Astrocyte (in vitro differentiated cells and primary cell): ENCODE measurements at places on chromosomes 7 and 10. TPM values are rescaled to one million over a fixed set of nuclear protein-coding genes. Genes with fewer than 3 reads are reported as not detected.
A peak's percentile ranks its signal among the peaks of the same experiment; 100 is the strongest.

The AKR1C2 gene
- total RNA-seq = 0.41 TPM in 1 of 2 replicates, not detected in the other

The DENND2A gene
- 41.7 and 42.1 TPM in 2 replicates for total RNA-seq

The LIPK gene
- total RNA-seq = not detected in 2 replicates

The SPDYE16 gene
- not detected in 2 replicates for total RNA-seq

The CRTAC1 gene
- total RNA-seq = 0.66 and 2.6 TPM in 2 replicates

DNA sequence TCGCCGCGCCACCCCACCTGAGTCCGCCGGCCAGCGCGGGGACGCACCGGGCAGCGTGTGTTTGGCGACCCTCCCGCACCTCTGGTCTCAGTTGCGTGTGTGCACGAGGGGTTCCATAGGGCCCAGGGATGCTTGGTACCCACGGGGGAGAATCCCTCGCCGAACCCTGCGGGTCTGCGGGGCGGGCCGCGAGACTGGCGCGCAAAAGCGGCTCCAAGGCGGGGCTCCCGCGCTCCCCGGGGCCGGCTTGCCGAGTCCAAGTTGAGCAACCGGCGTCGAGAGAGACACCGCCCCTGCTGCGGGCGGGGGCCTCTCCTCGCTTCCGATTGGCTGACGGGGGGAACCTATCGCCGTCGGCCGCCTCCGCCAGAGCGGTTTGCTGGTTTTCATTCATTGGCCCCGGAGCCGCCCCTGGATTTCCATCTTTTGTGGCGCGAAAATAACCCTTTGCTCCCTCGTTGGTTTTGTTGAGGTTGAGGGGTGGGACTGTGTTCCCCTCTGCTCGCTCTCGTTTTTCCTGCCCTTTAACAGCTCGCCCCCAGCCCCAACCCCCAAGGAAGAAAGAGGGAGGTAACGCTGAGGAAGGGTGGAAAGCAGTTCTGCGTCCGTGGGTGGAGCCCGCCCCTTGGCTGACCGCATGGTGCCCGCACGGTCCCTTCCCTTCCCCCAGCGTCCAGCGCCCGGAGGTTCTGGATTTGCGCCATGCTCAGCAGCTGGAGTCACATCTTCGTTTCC lies 4.0 kb upstream of the IGF2BP3 start:
- peak overlapping the region; percentile 78 for H3K4me3 ChIP-seq
- peak overlapping the region; percentile 78 for H3K27ac ChIP-seq
- peaks cover 36% of the 10 kb centered on the region for H3K27me3 ChIP-seq
- H3K4me1 ChIP-seq = peaks cover 15% of the 10 kb centered on the region
- DNase-seq = peak; percentile 87
- no peaks in the 10 kb centered on the region for H3K36me3 ChIP-seq

DNA sequence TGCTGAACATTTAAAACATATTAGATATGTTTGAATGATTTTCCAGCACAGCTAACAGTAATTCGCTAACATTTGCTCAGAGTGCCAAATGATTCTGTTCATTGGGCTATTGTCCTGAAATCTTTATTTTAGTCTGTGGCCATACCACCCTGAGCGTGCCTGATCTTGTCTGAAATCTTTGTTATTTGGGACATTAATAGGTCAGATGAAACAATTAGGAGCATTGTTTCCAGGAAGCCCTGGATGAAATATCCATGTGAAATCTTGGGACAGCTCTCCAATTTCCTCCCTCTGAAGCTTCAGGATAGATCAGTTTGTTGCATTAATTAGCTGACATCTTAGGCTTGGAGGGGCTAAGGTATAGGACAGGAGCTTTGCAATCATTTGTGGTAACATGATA lies 512.0 kb downstream of the KIF20B start:
- no peak overlapping the region for H3K27ac ChIP-seq
- no peak overlapping the region for H3K4me3 ChIP-seq
- no peaks in the 10 kb centered on the region for H3K36me3 ChIP-seq
- no peaks in the 10 kb centered on the region for H3K4me1 ChIP-seq
- no peak for DNase-seq

GRCh38 chr7:82035456-82035855 lies 265.6 kb upstream of the HGF start:
- no peak for DNase-seq
- H3K27ac ChIP-seq = peak overlapping the region; percentile 63
- H3K4me1 ChIP-seq = peaks cover 11% of the 10 kb centered on the region
- H3K36me3 ChIP-seq = no peaks in the 10 kb centered on the region
- no peaks in the 10 kb centered on the region for H3K27me3 ChIP-seq

DNA sequence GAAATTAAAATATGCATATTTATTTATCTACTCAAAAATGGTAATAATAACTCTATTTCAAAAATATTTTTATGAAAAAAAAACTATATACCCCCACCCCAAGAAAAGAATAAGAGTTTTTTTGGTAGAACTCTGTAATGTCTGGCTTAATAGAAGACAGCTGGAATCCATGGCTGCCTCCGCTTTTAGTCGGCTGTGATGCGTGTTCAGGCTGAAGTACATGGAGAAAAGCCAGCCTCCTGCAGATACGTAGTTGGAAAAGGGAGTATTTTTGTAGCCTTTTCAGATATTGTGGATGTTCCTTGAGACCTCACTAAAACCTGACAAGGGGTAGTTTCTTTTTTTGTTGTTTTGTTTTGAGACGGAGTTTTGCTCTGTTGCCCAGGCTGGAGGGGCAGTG lies 10.0 kb downstream of the FOXK1 start:
- H3K27me3 ChIP-seq = no peaks in the 10 kb centered on the region
- no peak for DNase-seq
- peaks cover 15% of the 10 kb centered on the region for H3K4me1 ChIP-seq
- H3K4me3 ChIP-seq = no peak overlapping the region
- H3K27ac ChIP-seq = no peak overlapping the region

- no peak overlapping the region for H3K4me3 ChIP-seq
- H3K4me1 ChIP-seq = peaks cover 55% of the 10 kb centered on the region
- DNase-seq = peak; percentile 41
- peak overlapping the region; percentile 64 for H3K27ac ChIP-seq
These were observed 88.7 kb downstream of the PIP4K2A start for GRCh38 chr10:22625516-22626290.

- H3K4me3 ChIP-seq = no peak overlapping the region
- H3K27ac ChIP-seq = peak overlapping the region; percentile 46
- H3K4me1 ChIP-seq = peaks cover 57% of the 10 kb centered on the region
- H3K27me3 ChIP-seq = no peaks in the 10 kb centered on the region
- no peaks in the 10 kb centered on the region for H3K36me3 ChIP-seq
- peak; percentile 70 for DNase-seq
These were observed 17.1 kb downstream of the CHST3 start for GRCh38 chr10:71981015-71981875.

DNA sequence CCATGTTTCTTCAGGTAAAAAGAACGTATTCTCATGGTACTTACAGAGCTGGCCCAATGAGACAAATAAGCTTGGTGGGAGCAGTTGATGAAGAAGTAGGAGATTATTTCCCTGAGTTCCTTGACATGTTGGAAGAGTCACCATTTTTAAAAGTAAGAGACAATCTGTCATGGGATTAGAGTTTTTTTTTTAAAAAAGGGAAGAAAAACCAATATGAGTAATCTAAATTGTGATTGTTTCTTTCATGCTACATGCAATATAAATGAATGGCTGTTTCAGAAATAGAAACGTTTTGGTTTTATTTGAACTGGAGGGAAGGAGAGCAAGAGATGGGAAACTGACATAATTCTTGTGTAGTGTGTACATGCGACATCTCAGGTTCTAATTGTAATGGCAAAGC lies 32.8 kb downstream of the TMEM60 start:
- DNase-seq = no peak
- no peak overlapping the region for H3K4me3 ChIP-seq
- no peaks in the 10 kb centered on the region for H3K4me1 ChIP-seq
- H3K36me3 ChIP-seq = no peaks in the 10 kb centered on the region

DNA sequence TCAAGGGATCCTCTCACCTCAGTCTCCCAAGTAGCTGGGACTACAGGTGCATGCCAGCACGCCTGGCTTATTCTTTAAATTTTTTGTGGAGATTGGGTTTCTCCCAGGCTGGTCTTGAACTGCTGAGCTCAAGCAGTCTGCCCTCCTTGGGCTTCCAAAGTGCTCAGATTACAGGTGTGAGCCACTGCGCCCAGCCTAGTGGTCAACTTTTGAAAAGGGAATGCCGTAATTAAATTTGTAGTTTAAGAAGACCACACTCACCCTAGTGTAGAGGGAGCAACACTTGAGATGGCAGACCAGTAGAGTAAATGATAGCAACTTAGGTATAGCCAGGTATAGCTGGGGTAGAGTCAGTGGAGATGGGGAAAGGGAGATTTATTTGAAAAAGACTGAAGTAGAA lies 17.6 kb downstream of the ZRANB1 start:
- no peak overlapping the region for H3K27ac ChIP-seq
- no peaks in the 10 kb centered on the region for H3K27me3 ChIP-seq
- no peak overlapping the region for H3K4me3 ChIP-seq
- no peaks in the 10 kb centered on the region for H3K36me3 ChIP-seq
- DNase-seq = no peak

- H3K4me3 ChIP-seq = no peak overlapping the region
- DNase-seq = no peak
- H3K4me1 ChIP-seq = no peaks in the 10 kb centered on the region
- H3K27me3 ChIP-seq = no peaks in the 10 kb centered on the region
- H3K36me3 ChIP-seq = no peaks in the 10 kb centered on the region
- H3K27ac ChIP-seq = no peak overlapping the region
These were observed 288.8 kb downstream of the CACNA2D1 start for GRCh38 chr7:82154728-82155127.

DNA sequence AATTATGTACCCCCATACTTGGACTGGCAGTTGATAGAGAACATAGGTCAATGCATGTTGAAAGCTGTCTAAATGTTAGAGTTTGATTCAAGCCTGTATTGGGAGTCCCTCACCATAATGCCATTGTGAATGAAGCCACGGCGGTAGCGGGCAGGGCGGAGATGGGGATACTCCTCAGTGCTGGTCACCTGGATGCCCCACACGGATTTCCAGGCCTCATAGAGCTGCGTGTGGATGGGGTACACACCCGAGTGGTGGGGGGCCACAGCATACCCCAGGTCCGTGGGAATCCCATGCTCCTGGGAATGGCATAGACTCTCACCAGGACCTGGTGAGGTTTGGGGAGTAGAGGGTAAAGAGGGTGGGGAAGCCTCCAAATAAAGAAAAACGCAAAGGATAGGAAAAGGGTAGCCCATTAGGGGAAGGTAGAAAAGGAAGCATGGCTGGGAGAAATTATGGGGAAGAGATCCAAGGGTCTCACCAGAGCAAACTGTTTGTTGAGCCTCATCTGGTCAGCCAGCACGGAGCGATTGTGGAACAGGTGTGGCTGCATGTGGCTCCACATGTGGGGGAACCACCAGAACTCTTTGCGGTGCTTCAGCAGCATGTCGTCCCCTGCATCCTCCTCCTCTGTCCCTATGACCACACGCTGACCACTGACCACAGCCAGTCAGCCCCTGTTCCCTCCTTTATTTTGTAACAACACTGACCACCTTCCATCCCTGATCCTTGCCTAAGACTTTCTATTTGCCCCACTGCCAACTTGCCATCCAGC lies 5.0 kb downstream of the NDST2 start:
- DNase-seq = no peak
- H3K27me3 ChIP-seq = no peaks in the 10 kb centered on the region
- peaks cover 32% of the 10 kb centered on the region for H3K36me3 ChIP-seq

DNA sequence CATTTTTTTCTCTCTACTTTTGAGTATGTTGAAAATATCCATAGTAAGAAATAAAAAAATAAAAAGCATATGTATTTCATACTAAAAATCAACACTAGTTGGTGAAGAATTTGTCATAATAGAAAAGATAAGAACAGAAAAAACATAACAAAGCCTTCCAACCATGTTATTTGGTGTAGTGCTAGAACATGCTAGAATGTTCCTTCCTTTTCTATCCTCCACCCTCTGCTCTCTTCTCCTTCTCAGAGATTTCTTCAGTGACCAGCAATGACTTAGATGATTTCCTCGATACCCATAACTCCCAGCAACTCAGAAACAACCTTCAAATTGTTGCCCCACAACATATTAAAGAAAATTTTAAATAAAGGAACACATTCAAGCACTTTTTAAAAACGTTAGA lies 2.6 kb downstream of the ZC3HAV1 start:
- DNase-seq = no peak
- no peaks in the 10 kb centered on the region for H3K36me3 ChIP-seq
- H3K4me3 ChIP-seq = no peak overlapping the region
- H3K27me3 ChIP-seq = no peaks in the 10 kb centered on the region
- H3K4me1 ChIP-seq = peaks cover 4% of the 10 kb centered on the region

- no peak overlapping the region for H3K27ac ChIP-seq
- H3K27me3 ChIP-seq = no peaks in the 10 kb centered on the region
- H3K4me3 ChIP-seq = no peak overlapping the region
- DNase-seq = no peak
- H3K36me3 ChIP-seq = no peaks in the 10 kb centered on the region
These were observed 132.6 kb downstream of the TEX36 start for GRCh38 chr10:125550362-125550761.

DNA sequence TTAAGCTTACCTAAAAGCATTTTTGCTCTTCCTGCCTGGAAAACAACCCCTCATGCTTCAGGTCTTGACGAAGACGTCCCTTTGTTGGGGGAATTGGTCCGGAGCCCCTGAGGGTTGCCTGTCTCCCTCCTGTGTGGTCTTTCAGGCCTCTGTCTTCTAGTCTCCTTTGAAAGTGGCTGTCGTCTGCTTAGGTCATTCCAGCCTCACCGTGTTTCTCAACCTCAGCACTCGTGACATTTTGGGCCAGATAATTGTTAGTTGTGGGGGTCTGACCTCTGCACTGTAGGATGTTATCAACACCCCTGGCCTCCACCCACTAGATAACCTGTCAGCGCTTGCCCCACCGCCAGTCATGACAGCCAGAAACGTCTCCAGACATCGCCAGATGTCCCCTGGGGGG lies 219.1 kb downstream of the TCF7L2 start:
- H3K4me1 ChIP-seq = no peaks in the 10 kb centered on the region
- no peak for DNase-seq
- no peak overlapping the region for H3K27ac ChIP-seq

GRCh38 chr7:20275637-20276036 lies 55.1 kb upstream of the ITGB8 start:
- no peak overlapping the region for H3K4me3 ChIP-seq
- no peak for DNase-seq
- H3K27me3 ChIP-seq = no peaks in the 10 kb centered on the region

DNA sequence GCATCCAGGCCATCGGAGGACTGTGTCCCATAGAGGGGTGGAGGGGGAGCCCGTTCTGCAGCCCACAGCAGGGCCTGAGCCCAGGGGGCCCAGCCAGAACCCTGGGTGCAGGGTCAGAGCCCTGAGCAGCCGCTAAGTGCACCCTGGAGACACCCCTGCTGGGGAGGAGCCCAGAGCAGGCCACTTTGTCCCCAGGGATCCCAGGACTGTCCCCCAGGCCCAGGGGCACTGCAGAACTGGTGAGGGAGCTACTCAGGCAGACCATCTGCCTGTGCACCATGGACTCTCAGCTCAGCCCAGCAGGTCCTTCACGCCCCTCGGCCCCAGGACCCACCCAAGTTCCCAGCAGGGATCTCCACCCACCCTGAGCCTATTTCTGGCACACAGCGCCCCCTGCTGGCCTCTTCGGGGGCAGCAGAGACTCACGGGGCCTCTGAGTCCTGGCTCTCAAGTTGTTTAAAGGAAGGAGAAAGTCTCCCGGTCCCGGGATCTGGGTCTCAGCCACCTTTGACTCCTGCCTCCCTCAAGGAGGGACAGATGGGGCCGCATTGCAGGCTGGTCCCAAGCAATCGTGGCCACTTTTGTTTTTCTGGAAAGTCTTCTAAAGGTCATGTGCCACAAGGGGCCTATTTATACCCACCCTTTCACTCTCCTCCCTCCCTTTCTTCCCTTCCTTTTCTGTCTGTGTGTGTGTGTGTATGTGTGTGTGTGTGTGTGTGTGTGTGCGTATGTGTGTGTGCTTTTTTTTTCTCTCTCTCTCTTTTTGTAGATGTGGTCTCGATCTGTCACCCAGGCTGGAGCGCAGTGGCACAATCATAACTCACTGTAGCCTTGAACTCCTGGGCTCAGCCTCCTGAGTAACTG lies 90.3 kb downstream of the MYL10 start:
- no peaks in the 10 kb centered on the region for H3K36me3 ChIP-seq
- DNase-seq = no peak
- no peak overlapping the region for H3K4me3 ChIP-seq
- H3K4me1 ChIP-seq = no peaks in the 10 kb centered on the region
- H3K27me3 ChIP-seq = peaks cover 4% of the 10 kb centered on the region
- H3K27ac ChIP-seq = no peak overlapping the region
